Frontal cortex (tissue), 4 donors: ENCODE measurements at places on chromosomes 2 and 18. TPM values are rescaled to one million over a fixed set of nuclear protein-coding genes. Genes with fewer than 3 reads are reported as not detected.
A peak's percentile ranks its signal among the peaks of the same experiment; 100 is the strongest.

- no peak for DNase-seq
These were observed 217.9 kb upstream of the RAB6C start for GRCh38 chr2:129761569-129762021.

DNA sequence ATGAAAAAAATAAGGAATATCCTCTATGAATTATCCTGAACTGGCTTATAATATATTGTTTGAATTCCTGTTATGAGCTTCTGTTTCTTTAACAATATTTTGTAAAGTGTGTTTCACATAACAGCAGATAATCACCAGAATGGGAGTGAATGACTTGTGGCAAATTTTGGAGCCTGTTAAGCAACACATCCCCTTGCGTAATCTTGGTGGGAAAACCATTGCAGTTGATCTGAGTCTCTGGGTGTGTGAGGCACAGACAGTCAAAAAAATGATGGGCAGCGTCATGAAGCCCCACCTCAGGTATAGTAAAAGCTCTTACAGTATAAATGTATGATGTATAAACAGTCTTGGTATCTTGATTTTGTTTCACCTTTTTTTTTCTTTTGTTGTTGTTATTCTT lies 5.9 kb downstream of the GEN1 start:
- DNase-seq: no peak

GRCh38 chr2:189015359-189015758 lies 41.2 kb downstream of the COL3A1 start:
- no peak for DNase-seq

Gene NEU2
- not detected for total RNA-seq

Gene ZAP70
- 0.82 TPM for total RNA-seq

Gene LRP1B
- total RNA-seq: 84.0 TPM

- no peak for DNase-seq
These were observed 101.9 kb downstream of the USP34 start for GRCh38 chr2:61368687-61369665.

DNA sequence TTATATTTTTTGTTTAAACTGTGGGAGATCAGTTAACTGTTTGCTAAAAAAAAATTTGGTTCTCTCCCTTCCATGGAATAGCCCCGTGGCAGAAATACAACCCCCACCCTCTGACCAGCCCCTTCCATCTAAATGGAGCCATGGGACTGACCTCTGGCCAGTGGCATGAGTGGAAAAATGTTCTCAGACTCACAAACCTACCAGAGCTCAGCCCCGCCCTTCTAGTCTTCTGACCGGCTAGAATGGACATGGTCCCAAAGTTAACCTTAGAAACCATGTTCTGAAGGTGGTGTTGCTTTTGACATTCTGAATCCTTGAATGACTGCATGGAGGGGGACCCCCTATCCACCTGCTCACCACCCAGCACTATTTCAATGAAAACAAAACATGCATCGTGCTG lies 1.3 kb upstream of the CHRNA1 start:
- DNase-seq: no peak

Gene KIF3C
- 86.8 TPM for total RNA-seq

DNA sequence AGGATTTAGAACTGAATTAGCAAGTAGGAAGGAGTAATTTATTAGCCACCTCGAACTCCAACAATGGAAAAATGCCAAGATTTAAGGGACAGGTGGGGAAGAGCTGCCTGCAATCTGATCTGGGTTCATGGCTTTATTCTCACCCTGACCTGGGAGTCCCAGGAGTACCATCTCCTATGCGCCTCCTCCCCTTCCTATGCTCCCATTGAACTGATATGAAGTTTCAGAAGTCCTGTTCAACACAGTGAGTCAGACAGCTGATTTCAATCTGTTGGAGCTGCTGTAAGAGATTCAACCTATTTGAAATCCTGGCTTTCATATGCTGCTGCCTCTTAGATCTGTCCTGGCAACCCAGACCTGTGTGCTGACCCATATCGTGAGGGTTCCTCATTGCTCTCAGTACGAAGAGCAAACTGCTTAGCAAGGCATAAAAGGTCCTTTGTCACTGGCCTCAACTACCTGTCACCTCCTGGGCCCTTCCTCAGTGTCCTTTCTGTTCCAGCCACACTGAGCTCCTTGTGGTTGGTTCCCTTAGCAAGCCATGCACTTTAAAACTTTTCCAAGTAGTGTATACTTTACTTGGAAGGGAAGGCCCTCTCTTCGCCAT lies 15.9 kb upstream of the CD28 start:
- DNase-seq: no peak

Gene VIL1
- not detected for total RNA-seq

Gene EFHD1
- total RNA-seq: 0.82 TPM

- DNase-seq: peak; percentile 68
These were observed 4.5 kb upstream of the OSR1 start for GRCh38 chr2:19362755-19363473.

Gene IFIH1
- total RNA-seq: 2.0 TPM

- DNase-seq: no peak
These were observed 502.6 kb upstream of the RAB12 start for GRCh38 chr18:8106603-8107002.

GRCh38 chr18:51195451-51196117 lies 1.9 kb downstream of the MEX3C start:
- DNase-seq: no peak

Gene BCL11A
- total RNA-seq: 68.1 TPM

Gene CFAP65
- total RNA-seq: 0.82 TPM

DNA sequence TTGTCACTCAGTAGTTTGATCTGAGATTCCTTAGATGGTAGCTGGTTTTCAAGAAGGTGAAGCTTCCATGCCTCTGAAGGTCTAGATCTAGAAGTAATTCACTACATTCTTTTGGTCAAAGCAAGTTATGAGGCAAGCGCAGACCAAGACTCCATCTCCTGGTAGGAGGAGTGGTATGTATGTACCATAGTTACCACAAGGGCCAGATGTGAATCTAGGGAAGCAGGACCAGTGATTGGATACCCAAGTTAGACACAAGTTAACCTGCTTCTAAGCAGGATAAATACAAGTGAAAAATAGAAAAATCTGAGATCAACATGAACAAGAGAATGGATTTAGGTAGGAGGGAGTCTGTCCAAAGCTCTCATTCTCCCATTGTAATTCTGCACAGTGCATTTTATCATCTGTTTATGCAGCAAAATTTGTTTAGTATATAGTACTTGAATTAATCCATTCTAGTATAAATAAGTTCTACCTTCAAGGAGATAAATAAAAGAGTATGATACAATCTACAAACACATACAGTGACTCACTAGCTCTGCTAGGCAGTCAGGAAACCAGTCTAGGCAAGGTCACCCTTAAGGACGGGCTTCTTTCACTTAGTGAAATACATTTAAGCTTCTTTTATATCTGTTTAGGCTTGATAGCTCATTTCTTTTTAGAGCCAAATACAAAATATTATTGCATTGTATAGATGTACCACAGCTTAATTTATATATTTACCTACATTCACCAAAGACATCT lies 14.2 kb upstream of the DOCK10 start:
- no peak for DNase-seq

DNA sequence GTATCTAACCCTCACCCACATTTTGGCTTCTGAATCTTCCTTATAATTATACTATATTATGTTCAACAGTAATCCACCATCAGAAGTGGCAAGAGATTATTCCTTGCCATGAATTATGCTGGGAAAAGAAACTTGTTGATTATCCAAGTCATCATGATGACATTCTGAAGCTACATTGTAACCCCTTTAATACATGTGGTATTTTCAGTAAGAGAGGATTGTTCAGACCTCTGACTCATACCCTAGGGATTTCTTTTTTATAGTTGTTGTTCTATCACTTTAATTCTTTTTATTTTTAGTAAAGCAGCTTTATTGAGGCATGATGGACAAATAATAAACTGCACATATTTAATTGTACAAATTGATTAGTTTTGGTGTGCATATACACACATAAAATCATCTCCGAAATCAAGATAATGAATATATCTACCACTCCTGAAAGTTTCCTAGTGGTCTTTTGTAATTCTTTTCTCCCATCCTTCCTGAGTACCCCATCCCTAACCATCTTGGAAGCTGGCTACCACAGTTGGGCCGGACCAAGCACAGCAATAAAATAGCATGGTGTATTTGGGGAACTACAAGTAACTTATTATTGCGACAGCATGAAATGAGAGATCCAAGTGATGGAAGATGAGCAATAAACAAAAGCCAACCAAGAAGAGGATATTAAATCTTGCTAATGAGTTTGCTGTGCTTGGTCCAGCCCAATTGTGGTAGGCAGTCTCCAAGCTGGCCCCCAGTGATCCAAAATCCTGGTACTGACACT lies 159.9 kb downstream of the BARD1 start:
- DNase-seq: no peak

DNA sequence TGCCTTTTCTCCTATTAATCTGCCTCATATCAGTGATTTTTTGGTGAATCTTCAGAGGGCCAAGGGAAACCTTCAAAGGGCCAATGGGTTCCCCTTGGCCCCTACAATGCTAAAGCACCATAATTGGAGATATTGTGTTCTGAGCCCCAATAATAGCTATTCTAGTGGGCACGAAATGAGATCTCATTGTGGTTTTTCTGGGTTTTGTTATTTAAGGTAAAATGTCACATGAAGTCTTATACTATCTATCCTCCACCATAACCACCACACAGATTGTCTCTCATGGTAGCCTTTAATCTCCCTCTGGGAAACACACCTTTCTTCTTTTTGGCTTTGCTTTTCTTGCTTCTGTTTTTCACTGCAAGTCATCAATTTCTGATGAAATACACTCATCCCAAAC lies 152.8 kb downstream of the B3GNT2 start:
- DNase-seq: no peak

- DNase-seq: no peak
These were observed 316.1 kb upstream of the MYT1L start for GRCh38 chr2:2647141-2647541.

Gene TCF4
- total RNA-seq: 616 TPM

Gene EMX1
- total RNA-seq: 11.8 TPM

Gene C2orf66
- total RNA-seq: not detected

DNA sequence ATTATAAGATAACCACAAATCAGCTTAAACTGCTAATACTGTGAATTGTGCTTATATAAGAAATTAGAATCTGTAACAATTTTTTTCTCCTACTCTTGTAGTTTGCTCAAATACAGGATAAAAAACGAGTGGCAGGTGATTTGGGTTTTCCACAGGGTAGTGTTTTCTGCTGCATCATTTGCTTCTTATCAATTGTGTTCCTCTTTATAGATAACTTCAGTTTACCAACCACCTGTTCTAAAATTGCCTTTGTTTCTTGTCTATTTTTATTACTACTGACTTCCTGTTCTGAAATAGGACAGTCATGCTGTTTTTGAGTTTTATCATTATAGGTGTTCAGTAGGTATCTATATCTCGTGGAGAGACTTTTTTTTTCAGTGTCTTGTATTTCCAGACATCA lies 56.9 kb downstream of the MFSD6 start:
- no peak for DNase-seq

DNA sequence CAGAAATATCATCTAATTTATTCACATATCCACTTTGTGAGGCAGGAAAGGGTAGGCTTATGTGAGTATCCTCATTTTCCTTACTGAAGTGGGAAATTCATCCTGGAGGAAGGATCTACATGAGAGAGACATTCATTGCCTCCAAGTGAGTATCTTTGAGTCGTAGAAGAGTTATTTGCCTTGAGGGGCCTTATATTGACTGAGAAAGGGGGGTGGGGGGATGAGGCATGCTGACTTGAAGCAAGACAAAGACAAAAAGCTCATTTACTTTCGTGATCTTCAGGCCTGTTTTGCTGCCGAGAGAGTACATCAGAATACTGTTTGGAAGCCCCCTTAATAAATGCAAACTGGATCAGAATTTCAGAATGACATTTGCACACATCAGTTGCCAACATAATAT lies 17.6 kb upstream of the NEDD4L start:
- no peak for DNase-seq

- DNase-seq: no peak
These were observed 14.2 kb upstream of the WIPF1 start for GRCh38 chr2:174611854-174612253.

DNA sequence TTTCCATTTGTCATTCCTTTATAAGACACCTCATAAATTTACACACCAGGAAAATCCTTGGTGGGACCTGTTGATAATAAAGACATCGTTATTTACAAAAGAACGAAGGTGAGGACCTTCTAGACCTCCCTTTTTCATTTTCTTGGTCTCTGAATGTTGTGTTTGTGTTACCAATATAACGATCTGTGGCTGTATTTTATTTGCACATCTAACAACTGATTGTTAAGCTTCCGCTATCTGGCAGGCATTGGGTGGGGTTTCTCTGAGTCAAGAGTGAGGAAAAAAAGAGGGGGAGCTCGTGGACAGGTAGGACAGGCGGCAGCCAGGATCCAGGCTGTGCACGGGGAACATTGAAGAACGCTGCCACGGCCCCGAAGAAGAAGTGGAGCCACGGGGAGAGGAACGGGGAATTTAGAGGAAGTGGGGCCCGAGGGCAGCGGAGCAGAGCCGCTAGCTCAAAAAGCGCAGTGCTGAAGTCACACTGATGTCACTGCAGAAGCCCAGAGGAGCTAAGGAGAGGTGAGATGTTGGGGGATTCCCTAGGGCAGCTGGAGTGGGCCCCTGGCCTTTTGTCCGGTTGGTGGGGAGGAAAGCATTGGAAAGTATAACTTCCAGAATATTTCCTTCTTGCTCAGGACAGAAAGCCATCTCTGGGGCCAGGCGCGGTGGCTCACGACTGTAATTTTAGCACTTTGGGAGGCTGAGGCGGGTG lies 20.9 kb upstream of the DNMT3A start:
- DNase-seq: no peak

DNA sequence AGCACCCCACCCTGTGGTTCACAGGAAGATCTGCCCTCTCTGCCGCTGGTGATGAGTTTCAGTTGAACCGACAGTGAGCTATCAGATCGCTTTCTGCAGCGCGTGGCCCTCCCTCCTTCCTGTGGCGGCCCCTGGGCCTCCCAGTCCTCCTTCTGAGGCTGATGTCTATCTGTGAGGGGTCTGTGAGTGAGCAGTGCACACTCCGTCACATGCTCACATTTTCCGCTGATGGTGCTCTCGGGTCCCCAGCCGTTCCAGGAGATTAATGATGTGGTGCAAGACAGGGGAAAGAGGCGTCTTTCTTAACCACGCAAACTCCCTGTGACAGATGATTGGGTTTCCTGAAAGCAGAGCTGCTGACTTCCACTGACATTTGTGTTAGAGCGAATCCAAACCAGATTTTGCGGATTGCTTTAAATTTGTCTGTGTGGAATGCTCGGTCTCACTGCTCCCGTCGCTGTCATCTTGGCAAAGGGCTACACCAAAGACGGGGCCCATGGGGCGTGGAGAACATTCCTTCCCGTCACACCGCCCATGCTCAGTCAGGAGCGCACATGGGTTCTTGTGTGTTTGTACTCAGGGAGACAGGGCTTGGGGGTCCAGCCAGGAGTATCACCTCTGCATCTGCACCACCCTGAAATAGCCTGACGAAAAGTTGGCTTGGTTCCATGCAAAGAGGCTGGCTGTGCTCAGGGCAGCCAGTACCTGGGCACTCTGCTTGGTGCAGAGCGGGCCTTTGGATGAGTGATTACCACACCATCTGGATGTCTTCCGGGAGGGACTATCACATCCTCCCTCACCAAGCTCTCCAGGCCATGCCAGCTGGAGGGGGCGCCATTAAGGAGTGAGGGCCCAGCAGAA lies 154.7 kb upstream of the HS6ST1 start:
- no peak for DNase-seq

GRCh38 chr2:8432706-8433336 lies 249.0 kb upstream of the ID2 start:
- DNase-seq: no peak
